ENCODE measurements at places on chromosomes 7 and 10. TPM values are rescaled to one million over a fixed set of nuclear protein-coding genes. Genes with fewer than 3 reads are reported as not detected.

The NME8 gene
- not detected for total RNA-seq

The SLC25A40 gene
- 13.5 TPM for total RNA-seq

The EEPD1 gene
- 14.6 TPM for total RNA-seq

The ZNF804B gene
- not detected for total RNA-seq

The COPS6 gene
- total RNA-seq, result 76.2 TPM

The HTR5A gene
- total RNA-seq, result not detected

The SLC18A3 gene
- total RNA-seq, result not detected
